ENCODE measurements at places on chromosomes 2 and 18.

GRCh38 chr2:164810843-164811242 is 30.8 kb downstream of the COBLL1 start:
- no peak for DNase-seq

DNA sequence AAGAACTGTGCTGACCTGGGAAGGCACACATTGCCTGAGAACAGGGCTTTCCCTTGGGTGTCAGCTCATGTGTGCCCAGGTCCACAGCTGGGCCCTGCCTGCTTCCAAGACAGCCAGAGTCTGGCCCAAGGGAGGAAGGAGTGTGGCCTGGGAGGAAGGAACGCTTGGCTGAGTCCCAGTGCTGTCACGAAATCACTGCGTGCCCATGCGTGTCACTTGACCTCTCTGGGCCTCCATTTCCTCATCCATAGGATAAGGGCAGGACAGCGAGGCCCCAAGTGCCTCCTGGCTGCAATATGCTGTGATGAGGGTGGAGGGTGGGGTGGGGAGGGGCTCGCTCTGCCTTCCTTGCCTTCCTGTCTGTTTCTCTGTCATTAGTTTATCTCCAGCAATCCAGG is 642 bp upstream of the KCNK3 start:
- DNase-seq = no peak

DNA sequence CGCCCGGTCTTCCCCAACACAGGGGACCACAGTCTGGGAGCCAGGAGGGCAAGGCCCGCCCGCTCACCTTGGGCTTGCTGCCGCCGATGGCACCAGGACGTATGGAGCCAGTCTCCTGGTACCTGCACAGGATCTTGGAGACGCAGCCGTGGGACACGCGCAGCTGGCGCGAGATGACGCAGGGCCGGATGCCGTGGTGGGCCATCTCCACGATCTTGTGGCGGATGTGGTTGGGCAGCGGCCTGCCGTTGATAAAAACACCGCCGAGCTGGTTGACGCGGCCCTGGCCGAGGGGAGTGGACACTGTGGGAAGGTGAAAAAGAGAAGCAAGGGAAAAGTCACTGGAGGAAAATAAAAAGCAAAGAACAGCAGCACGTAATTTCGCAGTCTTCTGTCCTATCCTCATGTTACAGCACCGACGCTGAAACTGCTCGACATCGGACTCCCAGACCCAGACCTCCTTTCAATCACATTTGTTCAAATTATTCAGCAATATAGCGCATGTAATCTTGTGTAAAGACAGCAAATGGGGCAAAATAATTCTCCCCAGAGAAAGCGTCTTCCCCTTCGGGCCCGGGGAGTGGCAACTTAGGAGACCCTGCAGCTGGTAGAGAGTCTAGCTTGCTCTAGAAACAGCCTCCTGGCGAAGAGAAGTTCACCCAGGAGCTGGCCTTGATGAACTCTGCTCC is 1.7 kb downstream of the PAX3 start:
- DNase-seq = no peak

- no peak for DNase-seq
Observed at GRCh38 chr2:1910592-1911246, 166.4 kb upstream of the PXDN start.

GRCh38 chr18:12236934-12237832 is 17.0 kb upstream of the CIDEA start:
- DNase-seq = peak; percentile 41

DNA sequence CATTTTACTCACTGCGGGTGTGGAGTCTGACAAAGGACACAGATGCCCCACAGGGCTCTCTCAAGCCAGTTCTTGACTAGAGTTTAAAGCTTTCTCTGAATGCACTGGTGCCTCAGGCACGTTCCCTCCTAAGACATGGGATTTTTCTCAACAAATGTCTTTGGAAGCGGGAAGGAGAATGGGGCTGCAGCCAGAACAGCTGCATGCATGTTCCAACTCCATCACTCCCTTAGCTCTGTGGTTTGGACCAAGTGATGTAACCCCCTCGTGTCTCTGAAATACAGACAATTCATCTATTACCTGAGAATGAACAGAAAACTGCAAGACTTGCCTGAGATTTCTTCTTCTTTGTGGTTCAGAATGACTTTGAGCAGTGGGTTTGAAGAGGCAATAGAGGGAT is 141.7 kb upstream of the SERPINE2 start:
- no peak for DNase-seq

DNA sequence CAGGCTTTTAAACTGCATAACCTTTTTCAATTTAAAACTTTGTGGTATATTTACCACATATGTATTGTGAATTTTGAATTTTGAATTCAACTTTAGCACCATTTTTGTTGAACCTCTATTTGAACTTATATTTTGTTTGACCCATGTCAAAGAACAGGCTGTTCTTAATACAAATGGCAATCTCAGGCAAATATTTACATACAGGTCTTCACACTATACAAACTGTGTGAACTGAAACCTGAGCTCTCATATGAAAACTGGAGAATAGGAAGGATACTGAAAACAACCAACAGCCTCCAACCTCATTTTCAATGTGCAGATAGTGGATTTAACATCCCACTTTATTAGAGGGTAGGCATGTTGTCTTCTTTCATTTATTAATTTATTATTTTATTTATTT is 491.8 kb downstream of the KCNJ3 start:
- DNase-seq = no peak

GRCh38 chr2:75632091-75632701 is 14.4 kb upstream of the MRPL19 start:
- DNase-seq = no peak

- no peak for DNase-seq
Observed at GRCh38 chr2:2839782-2840531, 508.9 kb upstream of the MYT1L start.

DNA sequence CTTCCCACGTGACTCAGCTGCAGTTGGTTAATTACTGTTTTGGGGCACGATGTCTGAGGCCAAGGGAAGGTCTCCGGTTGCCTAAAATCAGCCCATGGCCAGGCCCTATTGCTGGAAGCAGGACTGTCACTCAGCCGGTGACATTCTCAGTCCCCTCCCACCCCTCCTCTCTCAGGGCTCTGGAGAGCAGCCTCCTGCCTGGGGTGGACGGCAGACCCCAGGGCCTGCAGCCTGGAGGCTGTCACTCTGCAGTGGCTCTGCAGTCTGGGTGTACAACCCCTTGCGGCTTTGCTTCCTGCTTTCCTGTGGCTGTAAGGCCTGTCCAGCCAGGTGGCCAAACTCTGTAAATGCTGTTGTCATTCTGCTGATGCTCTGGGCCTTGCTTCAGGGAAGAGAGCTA is 32.8 kb downstream of the ZBTB7C start:
- no peak for DNase-seq

GRCh38 chr2:180985771-180986395 is 5.5 kb downstream of the UBE2E3 start:
- DNase-seq = no peak

- no peak for DNase-seq
Observed at GRCh38 chr18:44819944-44820510, 139.3 kb downstream of the SETBP1 start.

DNA sequence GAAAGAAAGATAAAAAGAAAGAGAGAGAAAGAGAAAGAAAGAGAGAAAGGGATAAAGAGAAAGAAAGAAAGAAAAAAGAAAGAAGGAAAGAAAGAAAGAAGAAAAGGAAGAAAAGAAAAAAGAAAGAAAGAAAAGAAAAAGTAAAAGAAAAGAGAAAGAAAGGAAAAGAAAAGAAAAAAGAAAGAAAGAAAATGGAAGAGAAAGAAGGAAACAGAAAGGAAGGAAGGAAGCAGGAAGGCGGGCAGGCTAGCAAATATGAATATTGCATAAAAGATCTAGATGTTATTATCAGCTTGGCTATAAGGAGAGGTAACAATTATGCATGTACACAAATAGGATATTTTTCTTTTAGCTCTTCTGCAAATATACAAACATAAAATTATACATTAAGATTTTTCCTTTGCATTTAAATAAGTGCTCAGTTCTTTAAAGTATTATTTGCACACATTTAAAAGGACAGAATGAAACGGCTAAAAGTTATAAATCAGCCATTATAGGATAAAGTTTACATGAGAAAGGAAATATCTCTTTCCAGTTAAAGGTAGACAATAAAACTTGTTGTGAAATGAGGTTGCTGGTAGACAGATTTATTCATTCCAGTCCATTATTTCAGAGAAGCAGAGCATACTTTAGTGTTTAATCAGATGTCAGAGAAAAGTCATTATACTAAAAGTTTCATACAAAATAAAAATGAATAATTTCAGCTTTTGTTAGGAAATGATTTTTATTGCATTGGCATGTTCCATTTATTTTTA is 511.4 kb downstream of the KCNJ3 start:
- no peak for DNase-seq
